Smooth muscle cell of the coronary artery (primary cell): ENCODE measurements at places on chromosomes 4 and X. TPM values are rescaled to one million over a fixed set of nuclear protein-coding genes. Genes with fewer than 3 reads are reported as not detected.

C4orf36 gene
- total RNA-seq: 0.53 and 2.8 TPM in 2 replicates

S100P gene
- not detected in 2 replicates for total RNA-seq

ERCC6L gene
- total RNA-seq: 0.83 TPM in 1 of 2 replicates, not detected in the other

OTC gene
- total RNA-seq: not detected in 2 replicates

SPANXD gene
- not detected in 2 replicates for total RNA-seq
